ENCODE measurements at places on chromosomes 3 and 15.

- DNase-seq, result no peak
These were observed 39.2 kb downstream of the GPR176 start for GRCh38 chr15:39880718-39881387.

DNA sequence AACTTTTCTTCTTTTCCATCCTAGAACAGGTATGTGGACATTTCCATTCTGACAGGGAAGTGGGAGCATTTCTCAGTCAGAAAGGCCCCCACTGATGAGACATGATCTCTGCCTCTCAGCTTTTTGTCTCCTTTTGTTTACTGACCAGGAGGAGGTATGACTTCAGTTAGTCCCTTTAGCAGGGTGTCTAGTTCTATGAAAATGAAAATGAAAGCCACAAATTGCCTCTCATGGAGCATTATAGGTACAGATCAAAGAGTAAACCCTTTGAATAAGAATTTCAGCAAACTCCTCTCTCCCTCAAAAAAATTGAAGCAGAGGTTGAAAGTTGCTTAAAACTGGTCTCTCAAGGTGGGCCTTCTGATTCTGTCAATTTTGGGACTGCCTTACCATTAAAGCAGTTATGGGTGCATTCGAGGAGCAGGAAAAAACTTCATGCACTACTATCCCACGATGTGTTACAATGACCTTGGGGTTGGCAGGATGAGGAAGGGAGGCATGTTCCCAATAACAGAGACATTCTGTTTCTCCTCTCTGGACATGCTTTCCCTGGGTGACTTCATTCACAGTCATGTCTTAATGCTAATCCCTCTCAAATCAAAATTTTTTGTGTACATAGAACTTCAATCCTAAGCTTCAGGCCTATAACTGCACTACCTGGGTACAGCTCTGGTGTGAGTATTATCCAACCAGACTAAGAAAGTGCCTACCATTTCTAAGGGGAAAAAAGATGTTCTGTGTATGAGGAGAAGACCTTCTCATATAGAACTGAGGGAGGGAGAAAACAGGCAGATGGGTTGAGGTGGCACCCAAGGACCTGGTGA, 50.6 kb upstream of the TBC1D23 start:
- DNase-seq, result no peak

DNA sequence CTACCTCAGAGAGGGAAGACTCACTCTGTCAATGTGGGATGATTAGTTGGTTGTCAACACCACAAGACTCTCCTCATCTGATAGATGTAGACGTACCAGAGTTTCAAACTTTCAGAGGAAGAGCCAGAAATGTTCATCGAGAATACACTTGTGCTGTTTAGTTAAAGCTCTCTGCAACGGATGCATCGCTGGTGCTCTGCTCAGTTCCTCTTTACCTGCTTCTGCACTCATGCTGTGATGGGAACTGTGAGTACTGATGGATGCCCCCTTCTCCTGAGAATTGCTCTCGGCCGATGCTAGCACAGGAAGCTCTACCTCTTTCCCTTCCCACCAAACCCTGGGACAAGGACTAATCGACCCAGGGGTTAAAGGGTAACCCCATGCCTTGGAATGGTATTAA, 51.8 kb upstream of the CCDC54 start:
- no peak for DNase-seq

- no peak for DNase-seq
These were observed 353.5 kb downstream of the CADM2 start for GRCh38 chr3:85312331-85312730.

DNA sequence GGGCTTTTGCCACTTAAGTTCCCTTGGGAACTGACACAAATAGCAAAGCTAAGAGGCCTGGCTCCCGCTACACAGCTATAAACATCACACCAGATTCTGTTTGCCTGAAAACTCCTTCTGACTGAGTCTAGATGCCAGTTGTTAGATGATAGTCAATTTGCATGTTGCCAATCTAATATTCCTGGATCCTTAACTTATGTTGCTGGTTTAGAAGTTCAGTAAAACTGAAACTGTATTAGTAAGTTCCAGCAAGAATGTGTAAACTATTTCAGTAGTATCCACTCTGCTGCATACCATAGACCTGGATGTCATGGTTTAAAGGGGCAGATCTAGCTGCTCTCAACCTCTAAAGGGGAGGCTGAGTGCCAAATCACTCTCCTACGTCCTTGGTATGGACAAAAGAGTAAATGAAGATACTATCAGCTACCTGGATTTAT, 27.1 kb upstream of the LACTB start:
- DNase-seq, result no peak

DNA sequence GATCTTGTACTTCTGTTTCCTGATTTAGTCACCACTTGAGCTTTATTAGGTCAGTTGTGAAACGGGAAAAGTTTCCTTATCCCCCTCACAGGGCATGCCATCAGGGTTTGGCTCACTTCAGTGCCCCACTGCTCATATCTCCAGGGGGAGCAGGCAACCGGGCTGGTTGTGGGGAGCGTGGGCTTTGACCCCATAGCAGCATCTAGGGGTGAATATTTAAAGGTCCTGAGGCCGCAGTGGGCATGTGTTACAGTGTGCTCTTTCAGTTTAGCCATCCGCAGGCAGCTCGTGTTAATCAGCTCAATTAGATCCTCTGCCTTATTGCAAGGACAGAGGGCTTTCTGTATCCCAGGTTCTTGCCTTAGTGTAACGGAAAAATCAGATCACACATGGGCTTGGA, 71.9 kb downstream of the MRPL46 start:
- DNase-seq, result no peak

DNA sequence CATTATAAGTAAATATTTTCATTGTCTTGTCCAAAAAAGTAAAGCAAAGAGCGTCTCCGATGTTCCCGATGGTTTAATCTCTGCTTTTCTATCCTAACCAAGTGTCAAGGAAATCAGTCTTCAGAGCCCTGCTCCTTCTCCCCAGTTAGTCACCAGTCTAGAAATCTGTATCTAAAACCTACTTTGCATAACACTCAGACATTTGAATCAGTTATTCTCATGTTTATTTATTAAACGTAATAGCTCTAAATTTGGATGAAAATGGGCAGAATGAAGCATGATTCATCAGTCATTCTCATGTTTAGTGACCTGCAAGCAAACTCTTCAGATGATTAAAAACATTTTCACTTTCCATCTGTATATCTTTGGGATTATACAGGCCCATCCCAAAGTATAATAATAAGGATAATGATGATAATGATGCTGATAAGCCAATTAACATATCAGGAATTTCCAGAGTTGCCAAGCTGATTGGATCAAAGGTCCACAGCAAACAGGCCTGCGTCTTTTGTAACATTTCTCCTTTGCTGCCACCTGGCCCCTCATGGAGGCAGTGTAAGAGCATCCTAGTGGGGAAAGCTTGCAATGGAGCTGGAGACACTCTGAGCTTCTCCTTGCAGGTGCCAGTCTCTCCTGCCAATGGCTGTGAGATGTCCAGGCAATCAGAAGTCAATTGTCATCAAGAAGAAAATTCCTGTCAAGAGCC, 273.9 kb downstream of the IGSF11 start:
- no peak for DNase-seq

- no peak for DNase-seq
These were observed 152.3 kb downstream of the IGF1R start for GRCh38 chr15:98800437-98801233.

DNA sequence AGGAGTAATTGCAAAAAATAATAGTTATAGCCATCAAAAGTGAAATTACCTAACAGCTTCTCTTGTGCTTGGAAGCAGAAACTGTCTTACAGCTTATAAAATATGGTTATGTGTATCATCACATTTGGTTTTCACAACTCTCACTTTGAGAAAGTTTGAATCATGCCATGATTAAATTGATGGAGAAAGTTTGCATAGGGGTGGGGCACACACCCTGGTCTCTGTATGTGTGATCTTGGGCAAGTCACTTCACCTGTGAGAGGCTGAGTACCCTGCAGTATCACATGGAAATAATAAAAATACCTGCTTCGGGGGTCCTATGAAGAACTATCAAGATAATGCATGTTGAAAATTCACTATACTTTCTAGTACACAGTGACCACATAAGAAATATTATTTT, 471.4 kb downstream of the RAP2B start:
- no peak for DNase-seq

- DNase-seq, result peak; percentile 54
These were observed 42.9 kb downstream of the TBC1D2B start for GRCh38 chr15:78034495-78035191.

DNA sequence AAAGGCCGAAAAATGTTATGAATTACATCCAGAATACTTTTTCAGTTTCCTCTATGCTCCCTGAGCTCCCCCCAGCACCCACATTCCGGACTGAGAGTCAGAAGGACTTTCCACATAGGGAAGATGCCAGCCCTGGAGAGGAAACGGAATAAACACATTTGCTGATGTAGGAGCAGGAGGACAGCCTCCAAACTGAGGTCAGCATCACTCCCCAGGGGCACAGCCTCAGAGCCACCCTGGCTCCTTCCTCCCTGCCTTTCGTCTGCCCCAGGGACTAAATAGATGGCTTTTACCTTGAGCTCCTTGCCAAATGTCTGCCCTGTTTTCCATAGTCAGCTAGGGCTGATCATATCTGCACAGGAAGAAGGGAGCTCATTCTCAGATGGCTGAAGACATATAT, 22.6 kb upstream of the SLCO2A1 start:
- DNase-seq, result no peak

GRCh38 chr3:53900666-53901331, 9.1 kb upstream of the SELENOK start:
- DNase-seq, result no peak

GRCh38 chr15:73865904-73866303, 7.5 kb upstream of the TBC1D21 start:
- DNase-seq, result no peak

DNA sequence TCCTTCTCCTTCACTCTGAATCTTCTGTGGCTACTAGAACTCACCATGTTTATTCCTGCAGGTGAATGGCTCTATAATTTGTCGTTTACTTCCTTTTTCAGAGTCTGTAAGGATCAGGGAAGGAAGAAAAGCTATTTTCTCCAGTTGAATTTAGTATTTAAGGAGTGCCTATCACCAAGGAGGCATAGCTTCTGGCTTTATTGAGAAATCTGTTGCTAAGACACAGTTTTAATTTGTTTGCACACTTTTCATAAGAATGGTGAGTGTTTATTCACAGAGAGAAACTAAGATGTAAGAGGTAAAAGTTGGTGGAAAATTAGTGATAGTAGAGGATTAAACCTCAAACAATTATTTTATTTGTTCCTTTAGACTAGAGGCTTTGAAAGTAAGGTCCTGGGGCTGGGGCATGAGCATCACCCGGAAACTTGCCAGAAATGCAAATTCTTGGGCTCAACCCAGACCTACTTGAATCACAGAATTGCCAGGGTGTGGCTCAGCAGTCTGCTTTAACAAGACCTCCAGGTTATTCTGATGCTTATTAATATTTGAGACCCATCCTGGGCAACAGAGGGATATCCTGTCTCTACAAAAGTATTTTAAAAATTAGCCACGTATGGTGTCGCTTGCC, 461.3 kb downstream of the AGBL1 start:
- DNase-seq, result no peak

DNA sequence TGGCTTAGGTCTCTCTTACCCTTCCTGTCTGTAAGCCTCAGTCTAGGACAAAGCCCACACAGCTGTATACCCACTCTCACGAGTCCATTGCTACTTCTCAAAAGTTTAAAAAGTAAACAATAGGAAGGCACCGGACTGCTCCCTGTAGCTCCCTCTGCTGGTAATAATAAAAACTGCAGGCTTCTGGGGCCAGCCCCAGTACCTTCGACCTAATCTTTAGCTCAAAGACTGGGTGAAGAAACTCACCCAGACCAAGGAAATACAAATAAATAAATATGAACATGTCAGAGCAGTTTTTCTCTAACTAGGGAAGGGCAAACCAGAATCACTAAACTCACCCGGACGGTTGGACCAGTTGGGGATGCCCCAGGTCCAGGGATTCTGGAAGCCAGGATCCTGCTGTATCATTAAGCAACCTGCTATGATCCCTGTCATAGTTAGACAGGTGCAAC, 5.0 kb downstream of the FAM219B start:
- DNase-seq, result peak; percentile 38

- no peak for DNase-seq
These were observed 11.9 kb downstream of the STT3B start for GRCh38 chr3:31544634-31545033.

DNA sequence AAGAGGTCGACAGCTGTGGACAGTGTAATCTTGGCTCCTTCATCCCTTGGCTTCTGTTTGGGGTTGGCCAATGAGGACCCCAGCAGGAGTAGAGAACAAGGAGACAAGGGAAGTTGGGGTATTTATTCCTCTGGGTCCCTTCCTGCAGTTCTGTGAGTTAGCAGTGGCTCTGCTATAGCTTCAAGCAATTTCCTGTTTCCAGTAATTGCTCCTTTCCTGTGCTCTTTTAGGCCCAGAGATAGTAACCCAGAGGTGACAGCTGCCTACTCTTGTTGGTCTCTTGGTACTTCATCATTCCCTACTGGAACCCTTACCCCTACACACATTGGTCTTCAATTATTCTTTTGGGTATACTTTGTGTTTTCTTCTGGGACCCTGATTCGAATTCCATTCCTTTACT, 92.9 kb downstream of the NR1D2 start:
- no peak for DNase-seq

Measured in stimulated activated CD8-positive, alpha-beta memory T cell treated with anti-CD3 and anti-CD28 coated beads, Interleukin-4, amount 100 ng/mL, for 4 hours (primary cell).